Hair follicular keratinocyte (primary cell): ENCODE measurements at places on chromosomes 5 and 9. TPM values are rescaled to one million over a fixed set of nuclear protein-coding genes. Genes with fewer than 3 reads are reported as not detected.

NUTM2F gene
- not detected in 2 replicates for total RNA-seq

VPS13A gene
- total RNA-seq = 10.3 and 17.2 TPM in 2 replicates

NANS gene
- 101 and 126 TPM in 2 replicates for total RNA-seq

EFNA5 gene
- 5.3 and 6.0 TPM in 2 replicates for total RNA-seq

ESM1 gene
- not detected in 2 replicates for total RNA-seq
